ENCODE measurements at places on chromosomes 16 and 17.

DNA sequence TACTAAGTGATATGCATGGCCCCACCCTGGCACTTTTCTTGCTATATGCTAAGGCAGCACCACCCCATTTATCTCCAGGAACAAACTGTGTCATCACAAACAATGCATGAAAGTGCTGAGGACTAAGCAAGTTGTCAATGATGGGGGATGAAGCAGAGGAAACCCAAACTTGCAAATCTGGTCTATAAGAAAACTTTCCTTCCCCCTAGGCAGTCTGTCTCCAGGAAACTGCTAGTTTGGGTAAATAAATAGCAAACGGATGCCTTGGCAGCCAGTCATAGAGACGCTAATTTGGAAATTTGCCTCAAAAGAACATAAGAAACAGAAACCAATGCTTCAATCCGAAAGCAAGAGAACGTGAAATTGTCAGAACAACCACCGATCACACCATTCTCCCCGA lies 5.6 kb upstream of the HSBP1 start:
- peak; percentile 11 for DNase-seq

- DNase-seq, result peak; percentile 82
These were observed at the start of gene TPPP3 for GRCh38 chr16:67393111-67393787. Gene TPPP3 (minus strand): TSS chr16:67393498. CDS start chr16:67391111, 2,387 bp downstream.

DNA sequence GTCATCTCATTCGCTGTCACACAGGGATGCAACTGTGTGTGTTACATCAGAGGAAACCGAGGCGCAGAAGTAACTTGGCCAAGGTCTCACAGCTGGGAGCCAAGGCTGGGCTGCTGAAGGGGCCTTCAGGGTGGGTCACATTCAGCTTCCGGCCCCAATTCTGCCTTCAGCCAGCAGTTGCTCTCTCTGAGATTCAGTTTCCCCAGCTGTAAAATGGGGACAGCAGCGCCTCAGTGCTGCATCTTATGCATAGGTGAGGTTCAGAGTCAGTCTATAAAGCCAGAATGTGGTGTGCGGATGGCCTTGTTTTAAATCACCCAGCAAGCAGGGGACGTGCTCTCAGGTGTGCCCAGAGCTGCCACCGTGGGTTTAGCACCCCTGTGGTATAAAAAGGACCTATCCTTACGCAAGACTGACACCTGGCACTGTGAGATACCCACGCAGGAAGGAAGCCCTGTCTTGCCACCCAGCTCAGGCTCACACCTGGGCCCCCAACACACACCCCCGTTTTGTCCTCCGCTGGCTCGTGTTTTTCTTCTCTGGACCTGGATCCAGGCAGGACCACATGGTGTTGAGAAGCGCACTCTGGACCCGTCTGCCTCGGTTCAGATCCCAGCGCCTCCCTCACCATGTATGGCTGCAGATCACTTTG lies 94.6 kb upstream of the GSE1 start:
- DNase-seq, result no peak

GRCh38 chr17:27354491-27355081 lies 60.7 kb downstream of the WSB1 start:
- peak; percentile 32 for DNase-seq

DNA sequence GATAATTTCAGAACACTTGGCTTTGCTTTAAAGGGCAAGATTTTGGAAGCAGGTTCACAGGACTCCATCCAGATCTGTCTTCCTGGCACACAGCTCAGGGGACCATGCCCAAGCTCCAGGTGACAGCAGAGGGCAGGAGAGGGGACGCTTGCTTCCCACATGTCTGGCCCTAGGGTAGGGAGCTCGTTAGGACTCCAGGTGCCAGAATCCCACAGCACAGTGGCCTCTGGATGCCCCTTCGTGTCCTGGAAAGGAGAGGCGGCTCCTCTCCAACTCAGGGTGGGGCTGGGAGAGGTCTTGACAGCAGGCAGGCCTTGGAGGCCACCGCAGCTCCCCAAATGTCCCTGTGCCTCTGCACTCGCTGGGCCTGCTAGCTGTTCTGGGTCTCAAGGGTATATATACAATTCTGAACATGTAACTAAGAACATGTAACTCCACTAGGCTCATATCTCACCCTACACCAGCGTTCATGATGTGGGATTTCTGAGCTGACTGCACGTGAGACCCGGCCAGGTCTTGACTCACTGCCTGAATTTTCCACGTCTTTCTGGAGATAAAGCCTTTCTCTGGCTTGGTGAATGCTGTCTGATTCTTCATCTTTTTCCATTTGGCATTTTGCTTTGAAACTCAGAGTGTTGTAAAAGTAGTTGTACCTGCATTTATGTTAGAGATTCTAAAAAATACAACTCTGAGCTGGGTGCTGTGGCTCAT lies 52.8 kb downstream of the MARCHF10 start:
- DNase-seq, result no peak

DNA sequence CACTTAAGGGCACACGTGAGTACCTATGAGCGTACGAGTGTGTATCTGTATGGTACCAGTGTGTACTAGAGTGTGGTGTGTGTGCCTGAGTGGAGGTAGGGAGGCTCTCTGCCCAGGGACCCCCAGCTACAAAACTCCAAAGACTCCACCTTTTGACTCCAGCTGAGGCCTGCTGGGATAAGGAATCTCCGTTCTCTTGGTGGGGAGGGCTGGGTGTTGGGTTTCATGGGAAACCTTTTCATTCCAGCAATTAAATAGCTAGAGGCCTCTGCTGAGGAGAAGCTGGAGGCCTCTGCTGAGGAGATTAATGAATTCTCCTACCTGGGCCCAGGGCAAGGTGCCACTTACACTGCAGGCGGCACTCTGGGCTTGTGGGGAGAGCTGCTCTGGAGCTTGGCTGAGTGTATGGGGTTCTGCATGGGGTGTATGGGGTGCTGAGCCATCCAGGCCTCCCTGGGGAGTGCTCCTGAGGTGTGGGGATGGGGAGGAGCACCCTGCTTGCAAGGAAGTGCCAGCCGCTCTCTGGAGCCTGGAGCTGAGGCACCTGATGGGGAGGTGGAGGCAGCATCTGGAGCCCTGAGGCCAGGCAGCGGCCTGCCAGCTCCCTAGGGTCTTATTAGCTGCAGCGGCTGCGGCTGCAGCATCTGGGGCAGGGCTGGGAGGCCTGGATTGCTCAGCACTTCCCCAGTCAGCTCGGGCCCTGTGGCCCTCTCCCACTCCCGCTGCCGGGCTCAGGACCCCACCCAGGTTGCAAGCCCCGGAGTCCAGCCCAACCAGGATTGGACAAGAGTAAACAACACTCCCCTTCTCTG lies 4.6 kb downstream of the ANKRD13B start:
- no peak for DNase-seq

- no peak for DNase-seq
These were observed 52.3 kb downstream of the ABCC1 start for GRCh38 chr16:16001596-16002255.

DNA sequence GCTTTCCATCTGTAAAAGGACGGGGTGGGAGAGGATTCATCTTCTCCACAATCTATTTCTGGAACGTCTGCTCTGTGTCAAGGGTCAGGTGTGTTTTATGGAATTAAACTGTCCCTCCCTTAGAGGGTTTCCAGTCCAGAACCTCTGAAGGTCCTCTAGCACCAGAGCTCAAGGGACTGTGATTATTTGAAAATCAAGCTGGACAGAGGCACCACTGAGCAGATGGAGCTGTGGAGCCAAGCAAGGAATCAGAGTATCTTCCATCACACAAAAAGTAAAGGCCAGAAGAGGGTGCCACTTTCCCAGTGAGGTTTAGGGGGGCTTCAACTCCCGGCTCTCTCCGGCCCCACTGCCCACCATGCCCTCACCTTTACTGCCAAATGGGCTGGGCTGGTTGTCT lies 6.8 kb downstream of the CACNG5 start:
- no peak for DNase-seq

DNA sequence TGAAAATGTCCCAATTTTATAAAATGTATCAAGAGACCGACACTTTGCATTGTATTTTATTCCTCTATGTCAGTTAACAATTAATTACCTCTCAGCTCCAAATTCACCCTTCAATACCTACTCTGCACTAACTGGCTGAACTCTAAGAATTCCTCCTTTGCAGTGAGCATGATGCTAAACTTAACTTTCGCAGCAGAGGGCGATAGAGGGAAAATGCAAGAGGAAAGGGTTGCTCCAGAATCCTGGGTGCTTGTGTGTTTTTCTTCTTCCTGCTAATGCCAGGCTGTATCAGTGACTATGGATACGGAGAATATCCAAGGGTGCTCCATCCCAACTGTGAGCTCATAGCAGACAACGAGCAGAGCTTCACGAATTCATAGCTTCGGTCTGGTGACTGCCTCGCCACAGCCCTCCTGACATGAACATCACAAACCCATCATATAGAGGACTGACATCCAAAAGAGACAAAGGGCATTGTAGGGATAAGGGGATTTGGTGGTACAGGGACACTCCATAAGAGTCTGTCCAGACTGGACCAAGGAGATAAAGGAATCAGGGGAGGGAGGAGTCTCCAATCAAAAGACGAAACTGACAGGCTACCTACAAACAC lies 172.9 kb downstream of the STX8 start:
- DNase-seq, result peak; percentile 71

GRCh38 chr17:78878871-78879527 lies 24.0 kb downstream of the CEP295NL start:
- DNase-seq, result no peak

DNA sequence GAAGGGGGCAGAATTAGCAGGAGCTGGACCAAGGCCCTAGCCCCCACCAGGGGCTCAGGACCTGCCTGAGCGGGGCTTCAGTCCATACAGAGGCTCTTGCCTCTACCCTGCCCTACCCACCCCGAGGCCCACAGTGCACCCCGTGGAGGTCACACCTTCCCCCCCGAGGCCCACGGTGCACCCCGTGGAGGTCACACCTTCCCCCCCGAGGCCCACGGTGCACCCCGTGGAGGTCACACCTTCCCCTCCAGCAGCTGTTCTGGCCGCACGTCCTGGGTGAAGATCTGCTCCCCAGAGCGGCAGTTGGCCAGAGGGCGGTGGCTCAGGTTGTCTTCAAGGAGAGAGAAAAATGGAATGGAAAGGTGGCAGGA lies 11.4 kb downstream of the CASKIN2 start:
- DNase-seq, result no peak

- DNase-seq, result no peak
These were observed 7.6 kb downstream of the CD300LD start for GRCh38 chr17:74584292-74585060.

GRCh38 chr17:62750631-62751051 lies 57.5 kb downstream of the MARCHF10 start:
- DNase-seq, result no peak

- DNase-seq, result no peak
These were observed 3.0 kb upstream of the UBB start for GRCh38 chr17:16377941-16378341.

DNA sequence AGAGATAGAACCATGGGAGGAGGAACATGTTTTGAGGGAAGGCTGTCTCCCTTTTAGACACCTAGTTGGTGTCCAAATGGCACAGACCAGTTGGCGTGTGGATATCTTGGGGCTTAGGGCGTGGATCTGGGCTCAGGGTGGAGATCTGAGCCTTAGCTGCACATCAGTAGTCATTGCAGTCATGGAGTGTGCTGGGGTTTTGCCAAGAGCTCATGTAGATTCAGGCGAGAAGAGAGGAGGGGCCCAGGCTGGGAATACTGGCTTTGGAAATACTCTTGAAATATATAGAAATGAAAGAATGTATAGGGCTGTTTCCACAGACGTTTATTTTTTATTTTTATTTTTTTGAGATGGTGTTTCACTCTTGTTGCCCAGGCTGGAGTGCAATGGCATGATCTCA lies 92.0 kb downstream of the PRKCB start:
- DNase-seq, result no peak

GRCh38 chr16:88536971-88537751 lies 33.0 kb upstream of the ZC3H18 start:
- no peak for DNase-seq

GRCh38 chr17:50451943-50452629 lies 16.6 kb downstream of the CHAD start:
- DNase-seq, result no peak

- peak; percentile 40 for DNase-seq
These were observed 4.2 kb downstream of the LDAF1 start for GRCh38 chr16:21162661-21163151.

DNA sequence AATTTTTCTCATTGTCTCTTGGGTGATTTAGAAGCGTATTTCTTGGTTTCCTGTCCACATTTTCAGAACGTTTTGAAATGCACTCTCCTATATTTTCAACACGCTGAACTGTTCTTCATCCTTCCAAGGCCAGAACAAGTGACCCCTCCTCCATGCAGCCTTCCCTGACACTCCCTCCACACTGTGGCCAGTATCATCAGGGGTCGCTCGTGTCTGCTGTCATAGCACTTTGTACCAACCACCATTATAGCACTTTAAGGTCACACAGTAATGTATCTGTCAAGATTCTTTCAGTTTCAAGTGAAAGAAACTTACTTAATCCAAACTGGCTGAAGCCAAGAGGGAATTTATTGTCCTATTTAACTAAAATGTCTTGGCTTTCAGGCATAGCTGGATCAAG lies 17.5 kb upstream of the IL21R start:
- no peak for DNase-seq

DNA sequence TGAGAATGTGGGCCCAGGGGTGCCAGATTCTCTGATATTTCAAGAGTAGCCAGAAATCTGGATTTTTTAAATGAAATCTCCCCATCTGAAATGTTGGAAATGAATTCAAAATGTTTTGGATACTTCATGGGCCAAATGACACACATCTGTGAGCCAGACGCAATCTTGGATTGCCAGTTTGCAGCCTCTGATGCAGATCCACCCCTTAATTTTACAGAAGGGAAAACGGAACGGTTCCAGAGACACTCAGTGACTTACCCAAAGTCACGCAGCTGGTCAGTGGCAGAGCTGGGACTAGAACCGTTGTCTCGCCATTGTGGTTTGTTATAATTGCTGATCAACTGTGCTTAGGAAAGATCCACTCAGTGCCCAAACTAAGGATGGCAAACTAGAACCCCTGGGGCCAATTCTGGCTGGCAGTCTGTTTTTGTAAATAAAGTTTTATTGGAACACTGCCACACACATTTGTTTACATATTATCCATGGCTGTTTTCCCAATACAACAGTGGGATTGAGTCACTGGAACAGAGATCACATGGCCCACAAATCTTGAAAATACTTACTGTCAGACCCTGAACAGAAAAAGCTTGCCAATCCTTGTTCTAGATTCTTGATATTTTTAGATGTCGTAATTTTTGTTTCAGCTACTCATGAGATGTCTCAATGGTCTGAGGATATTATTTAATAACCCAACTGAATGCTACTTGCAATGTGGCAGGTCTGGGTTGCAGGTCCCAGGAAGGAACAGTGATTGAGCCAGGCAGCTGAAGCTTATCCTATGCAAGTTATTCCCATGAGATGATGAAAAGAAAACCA lies 143.8 kb downstream of the AXIN2 start:
- DNase-seq, result no peak

DNA sequence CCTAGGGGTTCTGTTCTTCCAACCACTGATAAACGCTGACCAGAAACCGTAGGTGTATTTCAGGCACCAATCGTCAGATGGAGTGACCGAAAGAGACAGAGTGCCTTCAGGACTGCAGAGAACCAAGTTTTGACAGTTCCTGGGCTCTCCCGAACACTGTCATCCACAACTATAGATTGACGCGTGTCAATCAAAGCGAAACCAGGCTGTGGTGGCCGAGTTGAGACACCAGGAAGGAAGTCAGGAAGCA lies 11.9 kb upstream of the AURKB start:
- DNase-seq, result no peak

All from A673 (cell line).